ENCODE measurements at places on chromosomes 2 and 18.

DNA sequence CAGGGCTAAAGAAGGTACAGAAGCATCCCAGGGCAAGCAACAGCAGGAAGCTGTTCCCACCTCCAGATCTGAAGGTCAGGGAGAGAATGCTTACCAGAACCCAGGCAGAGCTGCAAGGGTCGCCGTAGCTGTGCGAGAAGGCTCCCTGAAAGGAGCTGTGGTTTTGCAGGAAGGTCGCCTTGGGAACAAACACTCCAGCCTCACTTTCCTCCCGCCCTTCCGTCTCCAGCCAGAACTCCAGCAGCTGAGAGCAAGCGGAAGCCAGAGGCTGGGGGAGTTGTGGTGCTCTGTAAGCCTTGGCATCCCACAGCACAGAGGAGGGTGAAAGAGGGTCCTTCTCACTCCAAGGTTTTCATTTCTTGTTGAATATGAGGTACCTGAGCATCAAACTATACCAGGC is 18.3 kb upstream of the ICOS start:
- no peak for DNase-seq

- DNase-seq, result no peak
Observed at GRCh38 chr2:165698444-165698884, 95.6 kb downstream of the GALNT3 start.

DNA sequence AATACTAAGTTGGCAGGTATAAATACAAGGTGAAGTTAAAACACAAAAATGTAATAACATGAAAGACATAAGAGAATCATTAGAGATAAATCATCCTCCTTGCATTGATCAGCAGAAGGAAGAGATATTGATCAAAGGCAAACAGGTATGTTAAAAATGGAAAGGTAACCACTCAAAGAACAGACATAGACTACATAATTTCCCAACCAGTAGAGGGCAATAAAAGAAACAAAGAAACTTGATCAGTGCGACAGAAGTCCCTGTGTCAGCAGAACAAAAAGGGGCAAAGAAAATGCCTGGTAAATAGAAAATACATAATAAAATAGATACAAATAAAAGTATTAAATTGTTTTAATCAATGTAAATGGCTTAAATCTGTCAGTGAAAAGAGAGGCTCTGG is 53.6 kb downstream of the FAM228A start:
- no peak for DNase-seq

DNA sequence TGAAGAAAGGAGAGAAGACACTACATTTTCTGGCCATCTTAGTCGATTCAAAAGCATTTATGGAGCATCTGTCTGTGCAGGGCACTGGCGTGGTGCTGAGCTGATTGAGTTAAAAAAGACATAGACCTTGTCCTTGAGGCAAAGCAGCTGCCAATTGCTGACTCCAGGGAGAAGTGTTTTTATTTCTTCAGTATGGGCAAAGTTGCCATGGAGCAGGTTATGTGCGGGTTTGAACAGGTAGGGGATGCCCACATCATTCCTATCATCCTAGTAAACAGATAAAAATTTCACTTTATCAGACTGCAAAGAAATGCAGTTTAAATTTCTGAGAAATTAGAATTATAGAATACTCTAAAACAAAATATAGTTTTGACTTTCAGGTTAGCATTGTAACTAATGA is 125.8 kb downstream of the NUP35 start:
- DNase-seq, result no peak

- no peak for DNase-seq
Observed at GRCh38 chr2:30288561-30288960, 57.2 kb downstream of the LBH start.

DNA sequence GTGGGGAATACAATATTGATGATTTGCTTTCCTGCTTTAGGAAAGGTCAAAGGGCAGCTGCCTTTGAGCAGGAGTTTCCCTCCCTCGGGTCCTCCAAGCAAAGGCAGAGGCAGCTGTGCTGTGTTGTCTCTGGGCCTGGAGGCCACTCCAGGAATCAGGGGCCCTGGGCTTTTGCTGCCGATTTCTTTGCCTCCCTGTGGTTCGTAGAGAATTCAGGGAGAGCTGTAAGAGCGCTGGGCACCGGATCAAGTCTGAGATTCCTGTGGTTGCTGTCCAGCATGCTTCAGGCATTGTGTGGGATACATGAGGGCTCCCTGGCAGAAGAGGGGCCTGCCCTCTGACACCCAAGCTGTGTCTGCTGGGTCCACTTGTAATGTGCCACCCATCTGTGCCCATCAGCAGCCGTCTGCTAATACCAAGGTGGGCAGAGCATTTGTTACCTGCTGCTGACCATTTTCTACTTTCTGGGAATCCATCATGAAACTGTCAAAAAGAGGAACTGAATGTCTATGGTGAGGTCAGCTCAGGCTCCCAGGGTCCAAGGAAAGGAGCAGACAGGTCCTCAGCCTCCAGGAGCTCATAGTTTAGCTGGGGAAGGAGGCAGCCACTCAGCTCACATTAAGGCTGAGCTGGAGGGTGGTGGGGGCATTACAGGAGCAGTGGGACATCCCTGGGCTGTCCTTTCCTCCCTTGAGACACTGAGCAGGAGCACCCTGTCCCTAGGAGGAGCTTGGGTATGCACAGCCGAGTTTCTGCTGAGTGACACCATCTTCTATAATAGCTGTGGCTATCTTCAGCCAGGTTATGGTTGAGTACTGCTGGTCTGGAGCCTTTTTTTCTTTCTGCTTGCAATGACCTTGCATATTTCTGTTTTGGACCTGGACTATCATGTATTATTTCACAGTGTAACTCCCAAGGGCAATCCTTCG is 68.5 kb downstream of the CTIF start:
- no peak for DNase-seq
